Stimulated activated CD4-positive, alpha-beta T cell treated with anti-CD3 and anti-CD28 coated beads, Interleukin-4, amount 100 ng/mL, for 4 hours (primary cell): ENCODE measurements at places on chromosomes 2 and 18.

- no peak for DNase-seq
Measured at GRCh38 chr2:218995561-218995960, 2.3 kb upstream of the CRYBA2 start.

DNA sequence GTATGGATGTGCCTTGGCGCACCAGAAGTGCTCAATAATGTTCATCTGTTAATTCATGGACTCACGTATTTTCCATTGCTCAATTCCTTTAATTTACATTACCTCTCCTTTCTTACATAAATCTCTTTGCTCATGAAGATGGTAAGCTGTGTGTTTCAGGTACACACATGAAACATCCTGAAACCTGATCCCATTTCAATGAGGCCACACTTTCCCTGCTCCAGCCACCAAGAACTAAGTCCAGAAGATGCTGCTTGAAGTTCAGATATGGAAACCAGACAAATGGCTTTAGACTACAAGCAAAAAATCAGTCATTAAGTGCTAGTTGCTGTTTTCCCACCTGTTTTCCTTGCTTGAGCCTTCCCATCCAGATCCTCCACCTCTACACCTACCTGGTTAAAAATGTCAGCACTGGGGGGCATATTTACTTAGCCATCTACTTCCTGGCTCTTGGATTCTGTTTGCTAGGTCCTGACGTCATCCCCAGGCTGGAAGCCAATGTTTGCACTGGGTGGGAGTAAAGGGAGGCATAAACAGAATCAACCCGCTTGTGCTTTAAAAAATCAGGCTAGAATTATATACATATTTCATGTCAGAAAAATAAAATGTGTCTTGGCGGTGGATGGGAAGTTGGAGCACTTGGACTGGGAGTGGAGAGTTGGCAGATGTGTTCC lies 309.7 kb downstream of the OSR1 start:
- DNase-seq: no peak

- no peak for DNase-seq
Measured at GRCh38 chr18:23183411-23184150, 48.3 kb downstream of the CABLES1 start.

DNA sequence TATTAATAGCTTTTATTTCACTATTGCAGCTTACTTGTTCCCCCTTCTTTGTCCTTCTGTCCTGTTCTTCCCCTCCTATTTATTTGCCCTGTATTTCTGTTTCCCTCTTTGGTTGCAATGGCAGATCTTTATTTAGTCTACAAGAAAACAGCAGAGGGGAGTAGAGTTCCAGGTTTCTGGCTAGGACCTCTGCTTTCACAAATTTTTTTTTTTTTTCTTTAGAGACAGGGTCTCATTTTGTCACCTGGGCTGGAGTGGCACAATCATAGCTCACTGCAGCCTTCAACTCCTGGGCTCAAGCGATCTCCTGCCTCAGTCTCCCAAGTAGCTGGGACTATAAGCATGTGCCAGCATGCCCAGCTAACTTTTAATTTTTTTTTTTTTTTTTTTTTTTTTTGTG lies 188.1 kb upstream of the SPRED2 start:
- no peak for DNase-seq

DNA sequence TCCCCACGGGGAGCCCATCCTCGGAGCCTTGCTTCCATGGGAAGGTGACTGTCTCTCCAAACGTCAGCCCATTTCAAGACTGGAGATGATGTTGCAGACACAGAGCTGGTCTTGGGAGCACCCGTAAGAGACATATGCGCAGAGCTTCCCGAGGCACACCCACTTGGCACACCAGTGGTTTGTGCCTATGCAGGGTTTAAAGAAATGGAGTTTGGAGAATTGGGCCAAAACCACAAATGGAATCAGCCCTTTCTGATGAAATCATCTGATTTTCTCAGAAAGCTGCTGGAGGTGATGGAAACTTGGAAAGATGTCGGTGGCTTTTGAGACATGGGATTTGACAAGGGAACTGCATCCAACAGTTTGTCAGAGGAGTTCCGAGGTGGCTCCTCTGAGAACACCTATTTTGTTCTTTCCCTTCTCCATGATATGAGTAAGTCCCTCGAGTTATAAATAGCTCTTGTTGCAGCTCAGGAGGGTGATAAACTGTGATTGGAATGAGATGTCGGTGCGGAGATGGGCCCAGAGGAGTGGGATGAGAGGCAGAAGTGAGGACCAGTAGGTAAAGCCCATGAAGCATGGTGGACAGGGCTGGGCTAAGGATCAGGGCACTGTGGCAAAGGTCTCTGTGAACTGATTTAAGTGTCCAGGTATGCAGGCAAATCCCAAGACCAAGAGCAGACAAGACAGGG lies 225.7 kb downstream of the ACKR3 start:
- DNase-seq: no peak

DNA sequence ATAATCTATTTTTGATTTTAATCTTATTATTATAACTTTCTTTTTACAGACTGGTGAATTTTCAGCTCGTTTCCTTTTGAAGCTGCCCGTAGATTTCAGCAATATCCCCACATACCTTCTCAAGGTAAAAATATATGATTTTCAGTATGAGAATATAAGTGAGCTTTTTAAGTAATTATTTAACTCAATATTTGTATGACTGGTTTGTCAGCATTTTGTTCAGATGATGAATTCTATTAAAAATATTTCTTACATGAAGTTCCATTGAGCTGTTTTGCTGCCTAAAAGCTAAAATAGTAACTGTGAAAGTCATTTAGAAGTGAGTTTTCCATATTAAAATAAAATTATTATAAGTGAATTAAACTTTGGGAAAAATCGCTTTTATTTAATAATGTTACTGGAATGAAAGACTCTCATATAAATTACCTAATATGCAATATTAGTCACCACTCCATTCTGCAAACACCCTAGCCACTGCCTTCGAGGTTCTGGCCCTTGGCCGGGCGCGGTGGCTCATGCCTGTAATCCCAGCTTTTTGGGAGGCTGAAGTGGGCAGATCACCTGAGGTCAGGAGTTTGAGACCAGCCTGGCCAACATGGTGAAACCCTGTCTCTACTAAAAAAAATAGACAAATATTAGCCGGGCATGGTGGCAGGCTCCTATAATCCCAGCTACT lies 155.3 kb downstream of the BABAM2 start:
- DNase-seq: no peak

DNA sequence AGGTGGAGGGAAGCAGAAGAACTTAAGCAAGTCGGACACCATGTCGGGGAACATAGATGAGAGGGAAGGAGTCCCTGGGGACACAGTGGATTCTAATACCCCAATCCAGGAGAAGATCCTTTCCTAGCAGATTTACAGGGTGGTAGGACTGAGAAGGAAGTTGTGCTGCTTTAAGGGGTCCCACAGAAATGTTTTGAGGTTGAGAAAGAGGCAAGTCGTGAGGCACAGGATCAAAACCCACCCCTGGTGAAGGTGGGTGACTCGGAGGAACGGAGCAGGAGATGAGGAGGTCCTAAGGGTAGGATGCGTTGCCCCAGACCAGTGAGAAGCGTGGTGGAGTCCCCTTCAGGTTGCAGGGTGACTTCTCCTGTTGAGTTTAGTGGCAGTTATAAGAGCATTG lies 32.7 kb downstream of the DCDC2C start:
- DNase-seq: no peak

- DNase-seq: no peak
Measured at GRCh38 chr2:159891917-159892730, 94.1 kb upstream of the CD302 start.

DNA sequence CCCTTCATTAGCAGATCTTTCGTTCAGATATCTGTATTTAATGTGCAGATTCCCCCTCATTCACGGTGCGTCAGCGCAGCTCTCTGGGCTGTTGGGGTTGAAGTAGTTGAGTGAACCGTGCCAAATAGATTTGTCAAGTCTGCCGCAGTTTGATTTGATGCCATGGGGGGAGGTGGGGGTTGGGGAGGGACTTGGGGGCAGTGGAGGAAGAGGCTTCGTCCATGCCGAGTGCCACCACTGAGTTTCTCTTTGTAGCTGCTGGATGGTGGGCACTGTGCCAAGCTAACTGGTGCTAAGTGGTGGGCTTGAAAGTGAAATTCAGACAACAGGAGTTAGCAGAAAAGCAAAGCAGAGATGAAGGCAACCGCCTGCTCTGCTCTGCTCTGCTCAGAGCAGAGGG lies 47.9 kb downstream of the NRP2 start:
- no peak for DNase-seq

GRCh38 chr2:174487108-174487819 lies 435 bp upstream of the GPR155 start:
- peak; percentile 98 for DNase-seq

GRCh38 chr2:240989451-240990265 lies 8.8 kb upstream of the SNED1 start:
- DNase-seq: no peak

GRCh38 chr2:175734686-175735085 lies 267.4 kb downstream of the LNPK start:
- no peak for DNase-seq

DNA sequence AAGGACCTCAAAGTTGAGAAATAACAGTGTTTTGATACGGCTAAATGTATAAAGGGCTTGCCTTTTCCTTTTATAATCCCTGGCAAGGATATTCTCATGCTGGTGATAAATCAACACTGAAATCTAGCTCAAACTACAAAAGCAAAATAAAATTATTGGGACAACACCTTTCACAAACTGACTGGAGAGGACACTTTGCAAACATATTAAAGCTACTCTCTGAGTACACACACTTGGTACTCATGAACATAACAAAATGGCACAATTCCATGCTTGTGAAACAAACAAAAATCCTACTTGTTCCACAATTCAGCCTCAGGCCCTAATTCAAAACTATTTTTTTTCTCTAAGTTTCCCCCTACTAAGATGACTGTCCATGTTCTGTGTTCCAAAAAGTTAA lies 305.8 kb downstream of the ETAA1 start:
- DNase-seq: no peak

- DNase-seq: no peak
Measured at GRCh38 chr18:11872479-11873136, 21.4 kb downstream of the CHMP1B start.

GRCh38 chr2:233852056-233852455 lies 2.3 kb downstream of the HJURP start:
- no peak for DNase-seq
